ENCODE measurements at places on chromosomes 16 and 17.
A peak's percentile ranks its signal among the peaks of the same experiment; 100 is the strongest.

GRCh38 chr16:55073830-55074229 lies 143.2 kb downstream of the IRX5 start:
- DNase-seq = no peak

DNA sequence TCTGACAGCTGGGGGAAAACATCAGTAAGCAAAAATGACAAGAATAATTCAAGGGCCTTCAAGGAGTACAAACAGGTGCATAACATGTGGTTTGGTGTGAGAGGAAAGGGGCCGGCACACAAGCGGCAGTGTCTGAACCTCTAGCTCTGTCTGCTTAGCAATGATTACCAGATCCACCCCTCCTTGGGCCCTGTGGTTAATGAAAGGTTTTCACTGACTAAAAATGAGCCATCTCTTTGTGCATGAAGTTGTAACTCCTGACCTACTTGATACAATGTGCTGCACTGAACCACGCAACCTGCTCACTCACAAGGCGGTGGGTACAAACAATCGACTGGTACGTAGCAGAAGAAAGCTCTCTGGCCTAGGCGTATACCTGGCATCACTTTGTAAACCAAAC lies 15.1 kb downstream of the FAM117A start:
- DNase-seq = peak; percentile 76

DNA sequence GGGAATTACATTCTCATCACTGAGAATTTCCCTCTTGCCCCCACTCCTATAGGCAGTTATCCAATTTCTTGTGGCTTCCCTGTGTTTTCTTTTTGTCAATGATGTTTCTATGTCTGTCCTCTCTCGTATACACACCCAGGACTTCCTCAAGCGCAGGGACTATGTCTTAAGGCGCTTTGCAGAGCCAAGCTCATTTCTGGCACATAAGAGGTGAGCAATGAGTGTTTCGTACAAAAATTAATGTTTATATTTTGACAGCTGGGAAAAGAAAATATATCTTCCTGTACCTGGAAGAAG lies 947 bp downstream of the DDX42 start:
- no peak for DNase-seq

GRCh38 chr17:80032614-80033171 lies 3.0 kb downstream of the TBC1D16 start:
- no peak for DNase-seq

- DNase-seq = no peak
Measured at GRCh38 chr16:19636436-19637267, 81.1 kb downstream of the VPS35L start.

DNA sequence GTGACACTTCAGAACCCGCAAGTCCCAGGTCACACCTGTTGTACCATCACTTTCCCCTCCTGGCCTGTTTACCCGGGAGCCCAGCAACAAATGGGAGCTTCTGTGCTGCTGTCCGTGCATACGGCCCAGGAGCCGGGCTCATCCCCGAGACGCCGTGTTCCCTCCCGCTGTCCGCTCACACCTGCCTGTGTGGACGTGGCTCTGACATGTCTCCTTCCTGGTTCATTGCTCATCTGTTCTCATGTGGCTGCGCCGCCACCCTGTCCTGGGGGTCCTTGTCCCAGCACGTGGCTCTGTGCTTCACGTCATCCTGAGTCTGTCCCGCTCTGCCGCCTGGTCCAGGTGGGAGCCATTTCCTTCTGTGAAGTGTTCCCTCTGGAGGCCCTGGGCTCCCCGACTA lies 37.9 kb downstream of the TBCD start:
- DNase-seq = no peak

Data from CD4-positive, alpha-beta T cell treated with Interleukin-21 for 1 hour (primary cell).